CD4-positive, alpha-beta T cell treated with Interleukin-17A for 4 hours (primary cell): ENCODE measurements at places on chromosomes 1 and 21.

GRCh38 chr1:238991765-238992495 lies 394.4 kb upstream of the CHRM3 start:
- no peak for DNase-seq

- DNase-seq, result peak; percentile 27
Measured at GRCh38 chr1:207883660-207884250, 27.2 kb downstream of the CD34 start.

DNA sequence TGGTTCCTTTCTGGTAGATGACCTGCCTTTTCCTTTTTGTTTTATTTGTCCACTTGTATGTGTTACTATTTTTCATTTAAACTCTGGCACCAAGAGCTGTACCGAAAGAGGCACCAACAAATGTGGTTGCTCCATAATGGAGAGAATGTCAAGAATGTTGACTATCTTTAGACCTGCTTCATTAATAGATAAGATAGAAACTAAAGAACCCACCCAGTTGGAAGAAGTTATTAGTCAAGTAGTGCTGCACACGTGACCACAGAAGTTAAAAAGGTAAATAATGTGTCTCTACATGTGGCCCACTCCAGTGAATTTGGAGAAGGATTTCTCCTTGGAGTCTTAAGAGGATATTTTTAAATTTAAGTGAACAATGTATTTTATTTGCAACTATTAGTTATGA lies 9.3 kb downstream of the ATP1A1 start:
- DNase-seq, result no peak

DNA sequence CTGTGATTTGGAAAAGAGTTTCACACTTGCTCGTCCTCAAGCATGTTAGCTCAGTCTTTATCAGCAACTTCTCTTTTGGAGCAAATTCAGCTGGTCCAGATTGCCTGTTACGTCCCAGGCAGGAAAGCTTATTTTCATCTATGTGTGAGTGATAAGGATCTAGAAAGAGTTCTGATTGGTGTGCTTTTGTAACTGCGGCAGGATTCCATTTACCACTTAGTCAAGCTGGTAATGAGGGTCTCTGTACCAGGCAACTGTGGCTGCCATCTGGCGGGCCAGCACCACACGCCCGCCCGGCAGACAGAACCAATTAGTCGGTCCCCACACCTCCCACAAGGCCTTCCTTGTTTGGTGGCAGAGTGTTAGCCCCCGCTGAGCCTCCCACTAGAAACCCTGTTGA lies 21.0 kb downstream of the C1orf87 start:
- DNase-seq, result no peak

GRCh38 chr1:39109644-39110043 lies 83.5 kb downstream of the NDUFS5 start:
- no peak for DNase-seq

DNA sequence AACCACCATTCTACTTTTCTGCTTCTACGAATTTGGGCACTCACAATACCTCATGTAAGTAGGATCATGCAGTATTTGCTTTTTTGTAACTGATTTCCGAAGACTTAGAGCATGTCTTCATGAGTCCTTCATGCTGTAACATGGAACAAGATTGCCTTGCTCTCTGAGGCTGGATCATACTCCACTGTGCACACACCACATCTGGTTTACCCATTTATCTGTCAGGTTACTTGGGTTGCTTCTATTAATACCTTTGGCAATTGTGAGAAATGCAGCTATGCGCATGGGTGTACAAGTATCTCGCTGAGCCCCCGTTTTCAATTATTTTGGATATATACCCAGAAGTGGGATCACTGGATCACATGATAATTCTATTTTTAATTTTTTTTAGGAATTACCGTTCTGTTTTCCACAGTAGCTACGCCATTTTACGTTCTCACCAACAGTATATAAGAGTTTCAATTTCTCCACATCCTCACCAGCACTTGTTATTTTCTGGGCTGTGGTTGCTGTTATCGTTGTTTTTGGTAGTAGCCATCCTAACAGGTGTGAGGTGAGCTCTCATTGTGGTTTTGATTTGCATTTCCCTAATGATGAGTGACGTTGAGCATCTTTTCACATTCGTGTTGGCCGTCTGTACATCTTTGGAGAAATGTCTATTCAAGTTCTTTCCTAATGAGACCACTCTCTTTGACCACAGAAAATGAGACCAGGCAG lies 10.7 kb upstream of the SLC2A5 start:
- DNase-seq, result no peak

- DNase-seq, result no peak
Measured at GRCh38 chr1:39625462-39626273, 13.8 kb downstream of the HEYL start.

DNA sequence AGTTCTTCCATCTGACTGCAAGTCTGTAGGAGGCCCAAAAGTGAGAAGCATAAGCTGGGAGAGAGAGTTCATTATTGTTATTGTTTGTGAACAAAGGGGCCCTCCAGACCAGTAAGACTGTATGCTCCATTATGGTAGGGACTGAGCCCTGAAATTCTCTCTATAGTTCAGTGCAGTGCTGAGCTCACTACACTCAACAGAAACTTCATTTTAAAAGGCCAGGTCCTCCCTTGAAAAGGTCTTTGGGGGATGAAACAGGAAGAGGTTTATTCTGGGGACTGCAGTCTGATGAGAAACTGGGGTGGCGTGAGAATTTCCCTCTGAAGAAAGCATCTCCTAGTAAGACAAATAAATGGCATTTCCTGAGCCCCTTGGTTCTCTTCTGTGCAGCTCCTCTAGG lies 5.5 kb upstream of the GATAD2B start:
- DNase-seq, result no peak
